Fibroblast of the aortic adventitia (primary cell): ENCODE measurements at places on chromosomes 12 and 14. TPM values are rescaled to one million over a fixed set of nuclear protein-coding genes. Genes with fewer than 3 reads are reported as not detected.

Gene YLPM1
- 39.7 and 57.2 TPM in 2 replicates for total RNA-seq

Gene ETFBKMT
- 4.9 and 6.2 TPM in 2 replicates for total RNA-seq

Gene TAS2R10
- 2.3 TPM in 1 of 2 replicates, not detected in the other for total RNA-seq

Gene MRPS35
- 58.5 and 87.4 TPM in 2 replicates for total RNA-seq

GRCh38 chr12:128928361-128928760, 75.1 kb downstream of the GLT1D1 start:
- no peak for DNase-seq

DNA sequence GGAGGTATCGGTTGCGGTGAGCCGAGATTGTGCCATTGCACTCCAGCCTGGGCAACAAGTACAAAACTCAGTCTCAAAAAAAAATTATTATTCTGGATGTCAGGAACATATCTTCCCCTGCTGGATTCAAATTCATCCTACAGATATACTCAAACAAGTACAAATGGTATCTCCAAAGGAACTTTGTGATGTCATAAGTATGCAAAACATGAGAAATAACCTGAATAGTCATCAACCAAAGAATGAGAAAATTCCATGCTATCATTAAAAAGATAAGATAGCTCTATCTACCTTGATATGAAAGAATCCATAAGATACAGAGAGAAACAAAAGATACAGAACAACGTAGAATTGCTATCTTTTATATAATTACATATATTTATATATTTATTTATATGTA, 67.7 kb downstream of the EEA1 start:
- DNase-seq = peak; percentile 54

Gene CEBPE
- total RNA-seq = not detected in 2 replicates

DNA sequence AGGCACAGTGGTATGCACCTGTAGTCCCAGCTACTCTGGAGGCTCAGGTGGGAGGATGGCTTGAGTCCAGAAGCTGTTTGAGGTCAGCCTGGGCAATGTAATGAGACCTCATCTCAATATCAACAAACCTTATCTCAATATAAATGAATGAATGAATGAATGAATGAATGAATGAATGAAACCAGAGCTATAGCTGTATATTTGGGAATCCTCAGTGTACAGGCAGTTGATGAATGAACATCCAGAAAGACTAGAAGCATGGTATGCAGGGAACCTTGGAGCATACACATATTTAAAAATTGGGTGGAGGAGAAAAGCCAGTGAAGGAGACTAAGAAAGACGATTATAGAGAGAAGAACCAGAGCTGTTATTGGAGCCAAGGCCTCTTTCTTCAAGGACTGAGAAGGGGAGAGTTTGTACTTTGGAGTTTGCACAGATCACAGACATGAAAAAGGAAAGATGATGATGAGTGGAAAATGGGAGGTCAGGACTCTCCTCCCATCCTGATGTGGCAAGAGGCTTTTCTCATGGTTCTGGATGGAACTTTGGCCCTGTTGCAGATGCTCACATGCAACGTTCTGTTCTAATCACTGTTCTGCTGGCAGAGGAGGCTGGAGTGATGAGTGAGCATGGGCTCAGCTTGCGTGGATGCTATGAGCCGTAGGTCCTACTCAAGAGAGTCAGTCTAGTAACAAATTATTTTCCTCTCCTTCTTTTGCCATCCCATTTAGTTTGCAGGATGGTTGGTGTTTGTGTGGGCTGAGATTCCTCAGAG, 114.4 kb downstream of the PRKCH start:
- DNase-seq = peak; percentile 26

DNA sequence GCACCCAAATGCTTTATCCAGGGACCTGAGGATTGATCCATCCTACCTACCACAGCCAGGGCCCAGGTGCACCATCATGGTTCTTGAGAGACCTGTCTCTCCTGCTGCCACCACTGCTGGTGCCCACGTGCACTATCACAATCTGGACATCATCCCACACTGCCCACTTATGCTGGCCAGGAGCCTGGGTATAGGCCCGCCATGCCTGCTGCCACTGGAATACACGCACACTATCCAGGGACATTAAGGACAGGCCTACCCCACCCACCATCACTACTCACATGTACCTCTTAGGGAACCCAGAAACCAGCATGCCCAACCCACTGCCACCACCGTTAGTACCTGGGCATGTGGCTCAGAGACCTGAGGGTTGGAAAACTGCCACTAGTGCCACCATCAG, 207.7 kb downstream of the NELL2 start:
- no peak for DNase-seq
